ENCODE measurements at places on chromosomes 11 and 22. TPM values are rescaled to one million over a fixed set of nuclear protein-coding genes. Genes with fewer than 3 reads are reported as not detected.

The E2F8 gene
- total RNA-seq = 1.0 TPM

The TUT1 gene
- total RNA-seq = 8.4 TPM

The MUC2 gene
- total RNA-seq = not detected

The PARVG gene
- not detected for total RNA-seq

The TTC36 gene
- total RNA-seq = not detected

The PYGM gene
- not detected for total RNA-seq

The PLEKHB1 gene
- total RNA-seq = not detected

The CARNS1 gene
- total RNA-seq = not detected

All from hair follicular keratinocyte (primary cell).